GM12878 (cell line): ENCODE measurements at places on chromosomes 13 and 19.

DNA sequence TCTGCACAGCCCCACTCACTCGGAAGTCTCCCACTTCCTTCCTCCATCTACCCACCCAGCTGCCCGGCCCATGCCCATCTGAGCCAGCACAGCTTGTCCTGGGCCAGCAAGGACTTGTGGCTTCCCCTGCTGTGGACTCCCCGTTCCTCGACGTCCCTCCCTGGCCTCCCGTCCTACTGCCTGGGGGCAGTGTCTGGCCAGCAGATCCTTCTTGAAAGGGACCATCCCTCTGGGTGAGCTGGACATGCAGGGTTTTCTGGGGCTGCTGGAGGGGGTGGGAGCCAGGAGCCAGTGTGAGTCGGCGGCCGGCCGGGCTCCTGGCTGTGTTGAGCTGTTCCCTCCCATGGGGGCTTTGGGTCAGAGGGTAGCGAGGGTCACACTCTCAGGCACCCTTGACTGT, 26.7 kb downstream of the CRTC1 start:
- no peak for DNase-seq

DNA sequence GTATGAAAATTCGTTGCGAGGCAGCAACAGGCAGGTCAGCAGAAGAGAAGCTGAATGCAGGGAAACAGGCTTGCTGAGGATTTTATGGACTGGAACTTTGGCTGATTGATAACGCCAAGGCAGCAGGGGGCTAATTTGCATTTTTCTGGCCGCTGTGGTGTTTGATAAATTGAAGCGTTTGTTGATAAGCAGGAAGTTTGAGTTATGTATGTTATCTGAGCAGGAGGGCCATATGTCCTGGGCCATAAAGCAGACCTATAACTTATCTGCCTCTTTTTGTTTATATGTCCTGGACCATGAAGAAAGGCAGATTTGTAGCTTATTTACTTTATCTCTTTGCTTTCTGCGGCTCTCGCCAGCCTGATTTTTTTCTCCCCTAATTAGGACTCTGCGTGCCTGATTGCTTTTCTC, 65.9 kb downstream of the ZNF627 start:
- DNase-seq, result no peak

DNA sequence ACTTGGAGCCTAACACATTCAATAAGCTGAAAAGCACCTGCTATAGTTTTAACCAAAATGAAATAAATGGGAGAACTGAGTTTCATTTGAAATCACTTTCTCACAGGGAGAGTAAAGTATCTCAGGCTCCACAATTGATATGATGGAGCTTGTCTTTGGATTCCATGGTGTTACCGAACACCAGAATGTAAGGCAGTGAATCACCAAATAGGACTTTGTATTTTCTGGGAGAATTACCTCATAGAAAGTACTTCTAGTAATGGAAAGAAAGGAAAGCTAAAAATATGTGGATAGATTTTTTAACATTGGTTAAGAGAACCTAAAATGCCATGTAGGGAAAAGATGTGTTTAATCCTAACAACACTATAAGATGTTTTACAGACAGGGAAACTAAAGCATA, 123.6 kb downstream of the NALCN start:
- DNase-seq, result no peak

DNA sequence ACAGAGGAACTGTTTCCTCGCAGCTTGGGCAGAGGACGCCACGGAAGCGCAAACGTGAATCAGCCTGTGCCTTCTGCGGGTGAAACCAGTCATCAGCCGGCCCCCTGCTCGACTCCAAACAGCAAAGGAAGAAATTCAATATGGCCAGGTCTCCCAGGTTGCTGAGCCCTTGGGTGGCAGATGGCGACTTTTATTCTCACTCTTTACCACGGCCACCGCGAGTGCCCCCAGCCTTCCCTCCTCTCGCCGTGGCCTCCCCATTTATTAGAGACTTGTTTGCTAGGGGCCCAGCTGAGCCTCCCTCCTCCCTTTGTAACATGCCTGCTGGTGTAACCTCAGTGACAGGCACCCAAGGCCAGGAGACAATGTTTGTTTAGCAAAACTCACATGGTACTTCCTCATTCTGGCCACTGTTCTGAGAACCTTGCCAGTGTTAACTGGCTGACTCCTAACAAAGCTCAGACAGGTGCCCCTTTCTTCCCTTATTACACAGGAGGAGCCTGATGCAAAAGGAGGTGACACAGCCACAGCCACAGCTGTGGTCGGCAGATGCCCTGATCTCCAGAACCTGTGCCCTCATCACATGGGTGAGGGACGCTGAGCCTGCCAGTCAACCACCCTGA, 5.8 kb downstream of the RAB20 start:
- DNase-seq, result no peak

- no peak for DNase-seq
Observed at GRCh38 chr13:98054301-98054700, 88.6 kb upstream of the FARP1 start.

DNA sequence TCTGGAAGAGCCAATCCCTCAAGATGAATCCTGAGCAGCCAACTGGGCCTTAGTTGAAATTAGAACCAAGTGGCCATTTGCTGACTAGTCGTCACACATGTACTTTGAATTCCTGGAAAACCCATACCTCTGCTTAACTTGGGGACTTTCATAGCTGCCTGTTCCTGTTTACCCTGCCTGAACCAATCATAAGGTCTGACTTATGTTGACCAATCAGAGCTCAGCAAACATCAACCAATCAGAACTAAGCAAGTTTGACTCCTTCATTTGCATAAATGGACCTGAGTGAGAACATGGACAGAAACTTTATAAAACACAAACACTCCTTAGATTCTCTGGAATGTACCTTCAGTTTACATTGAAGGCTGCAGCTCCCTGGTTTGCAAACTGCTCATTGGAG, 50.8 kb downstream of the LATS2 start:
- DNase-seq, result no peak

- DNase-seq, result no peak
Observed at GRCh38 chr19:53808710-53809125, 15.4 kb downstream of the NLRP12 start.

DNA sequence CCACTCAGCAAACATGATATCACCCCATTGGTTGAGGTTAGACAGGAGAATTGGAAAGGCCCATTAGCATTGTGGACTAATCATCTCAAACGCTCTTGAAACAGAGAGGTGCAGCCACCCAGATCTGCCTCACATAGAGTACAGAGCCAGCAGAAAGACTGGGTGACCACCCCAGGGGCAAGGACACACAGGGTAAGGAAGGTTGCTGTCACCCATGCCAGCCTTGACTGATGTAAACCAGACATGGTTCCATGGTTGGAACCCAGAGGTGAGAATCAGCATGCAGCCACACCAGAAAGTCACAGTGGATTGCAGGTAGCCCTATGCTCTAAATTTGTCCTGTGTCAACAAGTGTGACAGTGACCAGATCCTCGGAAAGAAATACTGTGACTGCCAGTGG, 1268.8 kb downstream of the EFNB2 start:
- DNase-seq, result no peak
